GM12878 (cell line): ENCODE measurements at places on chromosomes 5 and 9.

- H3K27ac ChIP-seq: no peak overlapping the region
- H3K27me3 ChIP-seq: no peaks in the 10 kb centered on the region
- H3K4me3 ChIP-seq: no peak overlapping the region
Observed at GRCh38 chr5:117863586-117864296, 1124.6 kb downstream of the DTWD2 start.

DNA sequence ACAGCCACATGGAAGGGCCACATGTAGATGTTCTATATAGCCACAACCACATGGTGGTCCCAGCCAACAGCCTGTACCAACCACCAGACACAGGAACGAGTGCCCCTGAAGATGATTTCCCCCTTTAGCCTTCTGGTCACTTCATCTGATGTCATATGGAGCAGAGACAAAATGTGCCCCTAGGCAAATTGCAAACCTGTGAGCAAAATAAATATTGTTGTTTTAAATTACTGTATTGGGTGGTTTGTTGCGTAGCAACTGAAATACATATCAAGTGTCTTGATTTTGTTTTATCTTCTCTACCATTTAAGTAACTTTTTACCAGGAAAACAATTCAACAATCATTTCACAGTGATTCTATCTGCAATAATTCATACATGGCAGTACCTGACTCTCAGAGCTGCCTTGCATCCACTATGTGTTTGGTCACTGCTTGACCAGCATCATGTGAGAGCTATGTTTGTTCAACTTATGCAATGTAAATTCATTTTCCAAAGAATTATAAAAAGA lies 142.5 kb upstream of the VLDLR start:
- no peak for DNase-seq
- H3K4me1 ChIP-seq: no peaks in the 10 kb centered on the region
- no peaks in the 10 kb centered on the region for H3K27me3 ChIP-seq
- no peak overlapping the region for H3K27ac ChIP-seq

- no peak for DNase-seq
- H3K36me3 ChIP-seq: peaks cover 3% of the 10 kb centered on the region; the same call in 1 of the 2 replicates
- H3K27me3 ChIP-seq: no peaks in the 10 kb centered on the region
- H3K27ac ChIP-seq: no peak overlapping the region
Observed at GRCh38 chr9:132063281-132063680, 16.4 kb downstream of the MED27 start.

GRCh38 chr9:117705386-117705785 lies 1.2 kb downstream of the TLR4 start:
- no peak overlapping the region for H3K27ac ChIP-seq
- DNase-seq: no peak
- peaks cover 3% of the 10 kb centered on the region; the same call in 1 of the 2 replicates for H3K4me1 ChIP-seq
- H3K4me3 ChIP-seq: no peak overlapping the region
- no peaks in the 10 kb centered on the region for H3K27me3 ChIP-seq

DNA sequence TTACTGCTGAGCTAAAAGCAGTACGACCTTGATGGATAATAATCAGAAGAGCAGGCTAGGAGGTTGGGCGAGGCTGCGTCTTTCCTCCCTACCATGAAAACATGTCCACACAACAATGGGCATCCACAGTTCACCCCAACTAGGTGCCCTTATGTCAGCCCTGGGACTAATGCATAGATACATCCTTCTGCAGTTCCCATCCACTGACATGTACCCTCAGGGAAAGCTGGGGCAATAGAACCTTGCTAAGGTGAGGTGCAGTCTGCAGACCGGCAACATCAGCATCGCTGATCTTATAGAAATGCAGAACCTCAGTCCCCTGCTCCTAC lies 697 bp upstream of the PRUNE2 start:
- no peak for DNase-seq
- no peak overlapping the region for H3K4me3 ChIP-seq
- H3K4me1 ChIP-seq: no peaks in the 10 kb centered on the region
- no peak overlapping the region for H3K27ac ChIP-seq

DNA sequence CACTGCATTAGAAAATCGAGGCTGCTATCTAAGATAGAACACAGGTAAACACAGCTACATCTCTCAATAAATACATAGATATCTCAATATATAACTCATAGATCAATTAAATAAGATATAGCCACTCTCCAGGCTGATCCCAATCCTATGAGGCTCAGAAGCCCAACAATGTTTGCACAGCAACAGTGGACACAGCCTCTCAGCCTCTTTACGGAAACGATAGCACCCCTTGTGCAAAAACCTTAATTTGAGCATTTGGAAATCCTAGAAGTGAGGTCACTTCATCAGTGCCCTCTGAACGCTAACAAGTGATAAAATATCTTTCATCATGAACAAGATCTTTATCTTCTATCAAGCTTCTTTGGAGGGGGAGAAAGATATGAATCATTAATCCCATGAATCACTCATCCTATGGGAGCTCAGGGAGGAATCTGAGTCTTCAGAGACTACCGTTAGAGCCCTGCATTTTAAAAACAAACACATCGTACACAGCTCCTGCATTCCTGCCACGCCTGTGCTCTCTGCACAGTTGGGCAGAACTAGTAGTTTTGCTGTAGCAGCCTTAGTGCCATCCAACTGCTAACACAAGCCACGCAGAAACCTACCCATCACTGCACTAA lies 71.4 kb downstream of the MED27 start:
- H3K27ac ChIP-seq: no peak overlapping the region
- peaks cover 23% of the 10 kb centered on the region for H3K4me1 ChIP-seq
- no peaks in the 10 kb centered on the region for H3K27me3 ChIP-seq
- no peak for DNase-seq

DNA sequence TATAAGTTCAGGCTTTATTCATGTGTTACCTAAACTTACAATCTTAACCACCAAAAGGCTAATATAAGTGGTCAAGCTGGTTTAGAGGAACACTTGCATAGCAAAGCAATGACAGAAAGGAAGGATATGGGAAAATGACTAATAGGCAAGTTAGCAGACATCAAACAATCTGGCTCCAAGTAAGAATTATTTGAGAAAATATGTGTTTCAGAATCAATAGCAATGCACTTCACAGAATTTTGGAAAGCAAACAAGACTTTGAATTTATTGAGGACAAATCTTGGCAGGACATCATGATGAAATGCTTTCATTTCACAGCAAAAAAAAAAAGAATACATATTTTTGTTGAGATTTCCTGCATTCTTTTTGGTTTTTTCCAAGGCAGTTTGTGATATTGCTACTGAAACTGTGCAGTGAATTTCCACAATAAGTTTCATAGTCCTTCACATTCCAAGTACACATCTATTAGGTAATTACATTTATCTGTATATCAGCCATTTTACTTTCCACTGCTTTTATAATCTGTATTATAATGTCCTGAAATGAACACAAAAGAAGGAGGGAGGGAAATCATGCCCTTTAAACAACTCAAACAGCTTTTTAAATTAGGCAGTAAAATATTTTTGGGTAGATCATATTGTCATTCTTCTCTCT lies 417.9 kb downstream of the NR2F1-AS1 start:
- no peaks in the 10 kb centered on the region for H3K4me1 ChIP-seq
- DNase-seq: no peak
- no peak overlapping the region for H3K4me3 ChIP-seq

- DNase-seq: no peak
- no peaks in the 10 kb centered on the region; the same call in 1 of the 2 replicates for H3K27me3 ChIP-seq
- H3K27ac ChIP-seq: no peak overlapping the region
- H3K4me1 ChIP-seq: no peaks in the 10 kb centered on the region
- no peaks in the 10 kb centered on the region for H3K36me3 ChIP-seq
Observed at GRCh38 chr9:104936291-104936690, 8.3 kb upstream of the ABCA1 start.

DNA sequence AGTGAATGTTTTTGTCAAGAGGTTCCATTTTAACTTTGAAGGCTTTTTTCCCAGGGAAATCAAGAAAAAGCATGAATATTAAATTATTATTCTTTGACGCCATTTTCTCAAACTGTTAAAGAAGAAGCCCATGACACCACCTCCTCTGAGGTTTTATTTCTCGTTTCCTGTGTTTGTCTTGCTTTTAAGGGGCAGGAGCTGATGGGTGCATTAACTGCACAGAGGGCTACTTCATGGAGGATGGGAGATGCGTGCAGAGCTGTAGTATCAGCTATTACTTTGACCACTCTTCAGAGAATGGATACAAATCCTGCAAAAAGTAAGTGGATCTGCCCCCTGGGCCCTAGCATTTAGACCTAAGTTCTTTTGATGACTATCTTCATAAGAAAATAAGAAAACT lies 205.3 kb downstream of the RFK start:
- H3K4me3 ChIP-seq: no peak overlapping the region
- no peak for DNase-seq
- no peaks in the 10 kb centered on the region for H3K36me3 ChIP-seq
- H3K4me1 ChIP-seq: no peaks in the 10 kb centered on the region
- H3K27me3 ChIP-seq: no peaks in the 10 kb centered on the region
- no peak overlapping the region for H3K27ac ChIP-seq

DNA sequence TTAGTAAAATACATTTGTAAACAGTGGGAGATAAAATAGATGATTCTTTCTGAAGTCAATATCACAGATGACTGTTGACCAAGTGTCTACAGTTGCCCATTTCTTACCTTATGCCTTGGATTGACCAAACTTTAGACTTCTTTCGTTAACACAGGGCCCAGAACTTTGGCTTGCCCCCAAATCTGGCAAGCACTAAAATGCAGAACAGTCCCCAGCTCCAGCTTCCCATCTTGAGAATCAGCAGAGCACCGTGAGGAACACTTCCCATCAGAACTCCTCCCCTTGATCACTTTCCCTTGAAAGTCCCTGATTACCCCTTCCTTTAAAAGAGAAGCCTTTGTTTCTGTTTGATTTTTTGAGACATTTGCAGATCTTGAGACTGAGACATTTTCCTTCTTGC lies 1039.9 kb downstream of the TLE1 start:
- H3K4me1 ChIP-seq: no peaks in the 10 kb centered on the region
- no peak overlapping the region for H3K4me3 ChIP-seq
- no peak for DNase-seq

DNA sequence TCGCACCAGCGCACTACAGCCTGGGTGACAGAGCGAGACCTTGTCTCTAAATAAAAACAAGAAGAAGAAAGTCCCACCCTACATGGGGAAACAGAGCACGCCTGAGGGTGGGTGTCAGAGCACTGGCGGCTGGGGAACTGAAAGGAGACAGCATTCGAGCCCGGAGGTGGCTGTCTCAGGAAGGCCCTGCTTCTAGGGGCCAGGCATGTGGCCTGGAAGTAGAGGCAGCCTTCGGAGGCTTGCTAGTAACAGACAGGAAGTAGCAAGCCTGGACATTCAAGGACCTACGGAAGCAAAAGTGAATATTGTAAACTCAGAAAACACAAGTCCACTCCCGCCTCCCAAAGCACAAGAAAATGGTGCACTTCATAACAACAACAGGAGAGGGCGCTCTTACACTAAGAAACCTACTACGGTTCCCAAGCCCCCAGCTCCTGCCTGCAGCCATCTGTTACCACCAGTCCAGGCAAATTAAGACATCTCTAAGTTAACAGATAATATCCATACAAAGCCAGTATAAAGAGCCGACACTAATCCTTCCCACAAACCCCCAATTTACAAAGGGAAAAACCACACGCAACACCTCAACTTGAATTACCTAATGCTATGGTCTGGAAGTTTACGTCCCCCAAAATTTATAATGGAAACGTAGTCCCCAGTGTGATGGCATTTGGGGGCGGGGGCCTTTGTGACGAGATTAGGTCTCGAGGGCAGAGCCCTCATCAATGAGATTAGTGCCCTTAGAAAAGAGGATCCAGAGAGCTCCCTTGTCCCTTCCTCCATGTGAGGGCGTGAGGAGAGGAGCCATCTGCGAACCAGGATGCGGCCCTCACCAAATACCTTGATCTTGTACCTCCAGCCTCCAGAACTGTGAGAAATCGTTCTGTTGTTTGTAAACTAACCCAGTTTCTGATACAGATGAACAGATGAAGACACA lies 7.7 kb downstream of the RASGEF1C start:
- no peak overlapping the region for H3K4me3 ChIP-seq
- H3K36me3 ChIP-seq: no peaks in the 10 kb centered on the region
- H3K4me1 ChIP-seq: no peaks in the 10 kb centered on the region
- no peaks in the 10 kb centered on the region for H3K27me3 ChIP-seq
- H3K27ac ChIP-seq: no peak overlapping the region

GRCh38 chr5:151196556-151197290 lies 27.2 kb downstream of the CCDC69 start:
- peaks cover 26% of the 10 kb centered on the region; the same call in 1 of the 2 replicates for H3K36me3 ChIP-seq
- H3K4me3 ChIP-seq: no peak overlapping the region
- H3K27me3 ChIP-seq: no peaks in the 10 kb centered on the region
- DNase-seq: peak; percentile 95
- peak overlapping the region; percentile 20; the same call in 1 of the 2 replicates for H3K27ac ChIP-seq

GRCh38 chr5:151183456-151184245 lies 26.1 kb upstream of the ANXA6 start:
- no peak for DNase-seq
- peaks cover 29% of the 10 kb centered on the region for H3K36me3 ChIP-seq
- H3K4me1 ChIP-seq: no peaks in the 10 kb centered on the region
- H3K4me3 ChIP-seq: no peak overlapping the region
- H3K27ac ChIP-seq: no peak overlapping the region
- H3K27me3 ChIP-seq: no peaks in the 10 kb centered on the region

DNA sequence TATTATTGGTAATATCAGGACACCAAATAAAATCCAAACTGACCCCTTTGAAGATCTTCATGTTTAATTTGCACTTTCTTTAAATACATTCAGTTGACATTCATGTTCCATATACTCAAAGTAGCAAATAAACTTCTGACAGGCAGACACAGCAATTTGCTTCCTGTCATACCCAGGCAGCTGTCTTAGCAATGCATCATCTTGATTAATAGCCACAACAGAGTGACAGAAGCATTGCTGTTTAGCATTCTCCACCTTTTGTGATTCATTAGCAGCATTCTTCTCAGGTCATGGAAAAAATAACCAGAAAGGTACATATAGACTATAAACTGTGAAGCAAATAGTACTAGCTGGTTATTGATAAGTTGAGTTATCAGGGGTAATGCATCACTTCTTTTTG lies 366.8 kb downstream of the CYLC2 start:
- H3K4me1 ChIP-seq: no peaks in the 10 kb centered on the region
- H3K36me3 ChIP-seq: no peaks in the 10 kb centered on the region
- no peaks in the 10 kb centered on the region for H3K27me3 ChIP-seq
- no peak overlapping the region for H3K4me3 ChIP-seq
- DNase-seq: no peak
- no peak overlapping the region for H3K27ac ChIP-seq

DNA sequence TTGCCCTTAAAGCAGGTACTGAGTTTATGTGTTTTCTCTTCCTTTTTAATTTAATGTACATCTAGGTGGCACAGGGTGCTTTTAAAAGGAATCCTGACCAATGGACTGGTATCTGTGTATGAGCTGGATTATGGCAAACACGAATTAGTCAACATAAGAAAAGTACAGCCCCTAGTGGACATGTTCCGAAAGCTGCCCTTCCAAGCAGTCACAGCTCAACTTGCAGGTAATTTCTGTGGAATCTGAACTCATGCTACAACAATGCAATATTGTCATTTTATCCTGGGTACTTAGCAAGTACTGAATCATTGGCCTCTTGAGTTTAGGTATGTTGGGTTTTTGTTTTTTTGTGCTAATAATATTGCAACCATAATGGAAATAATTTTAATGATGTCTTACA lies 14.4 kb upstream of the TMOD1 start:
- no peak for DNase-seq
- peaks cover 5% of the 10 kb centered on the region; the same call in 1 of the 2 replicates for H3K4me1 ChIP-seq
- no peaks in the 10 kb centered on the region for H3K27me3 ChIP-seq
- peaks cover 6% of the 10 kb centered on the region; the same call in 1 of the 2 replicates for H3K36me3 ChIP-seq
- no peak overlapping the region for H3K4me3 ChIP-seq
